Stimulated activated CD8-positive, alpha-beta memory T cell treated with anti-CD3 and anti-CD28 coated beads, Interleukin-2, amount 100 ng/mL, for 48 hours (primary cell): ENCODE measurements at places on chromosomes 12 and 14.
A peak's percentile ranks its signal among the peaks of the same experiment; 100 is the strongest.

DNA sequence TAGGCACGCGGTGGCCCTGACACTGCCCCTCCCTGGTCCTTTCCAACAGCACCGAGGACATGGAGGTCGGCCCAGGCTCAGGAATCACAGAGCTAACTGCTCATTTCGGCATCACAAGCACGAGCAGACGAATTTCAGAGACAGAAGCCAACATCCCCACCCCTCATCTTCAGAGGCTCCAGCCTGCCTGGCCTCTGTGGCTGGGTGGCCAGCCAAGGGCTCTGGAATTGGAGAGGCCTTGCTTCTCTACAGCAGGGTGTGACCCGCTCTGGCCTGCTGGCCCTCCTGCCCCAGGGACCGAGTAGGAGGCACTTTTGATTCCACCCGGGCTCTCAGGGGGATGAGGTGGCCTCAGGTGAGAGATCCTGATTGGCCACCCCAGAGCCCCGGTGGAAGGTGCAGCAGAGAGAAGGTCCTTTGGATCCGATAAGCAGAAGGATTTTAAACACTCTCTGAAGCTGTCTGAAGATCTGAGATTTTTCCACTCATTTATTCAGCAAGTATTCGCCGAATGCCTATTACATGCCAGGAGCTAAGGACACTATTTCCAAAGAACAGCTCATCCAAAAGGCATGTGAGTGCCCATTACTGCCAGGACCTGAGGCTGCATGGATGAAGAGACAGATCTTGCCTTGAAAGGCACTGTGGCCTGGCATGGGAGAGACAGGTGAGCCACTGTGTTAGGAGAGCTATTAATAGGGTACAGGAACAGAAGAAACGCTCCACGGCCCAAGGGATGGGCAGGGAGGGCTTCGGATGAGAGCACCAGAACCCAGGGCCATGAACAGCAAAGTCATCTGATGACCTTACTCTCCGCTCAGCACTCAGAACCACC lies 10.2 kb downstream of the BAG5 start:
- no peak for DNase-seq

GRCh38 chr12:19539836-19540235 lies 100.5 kb downstream of the AEBP2 start:
- no peak for DNase-seq

- no peak for DNase-seq
Measured at GRCh38 chr12:53235742-53236442, 3.9 kb upstream of the RARG start.

DNA sequence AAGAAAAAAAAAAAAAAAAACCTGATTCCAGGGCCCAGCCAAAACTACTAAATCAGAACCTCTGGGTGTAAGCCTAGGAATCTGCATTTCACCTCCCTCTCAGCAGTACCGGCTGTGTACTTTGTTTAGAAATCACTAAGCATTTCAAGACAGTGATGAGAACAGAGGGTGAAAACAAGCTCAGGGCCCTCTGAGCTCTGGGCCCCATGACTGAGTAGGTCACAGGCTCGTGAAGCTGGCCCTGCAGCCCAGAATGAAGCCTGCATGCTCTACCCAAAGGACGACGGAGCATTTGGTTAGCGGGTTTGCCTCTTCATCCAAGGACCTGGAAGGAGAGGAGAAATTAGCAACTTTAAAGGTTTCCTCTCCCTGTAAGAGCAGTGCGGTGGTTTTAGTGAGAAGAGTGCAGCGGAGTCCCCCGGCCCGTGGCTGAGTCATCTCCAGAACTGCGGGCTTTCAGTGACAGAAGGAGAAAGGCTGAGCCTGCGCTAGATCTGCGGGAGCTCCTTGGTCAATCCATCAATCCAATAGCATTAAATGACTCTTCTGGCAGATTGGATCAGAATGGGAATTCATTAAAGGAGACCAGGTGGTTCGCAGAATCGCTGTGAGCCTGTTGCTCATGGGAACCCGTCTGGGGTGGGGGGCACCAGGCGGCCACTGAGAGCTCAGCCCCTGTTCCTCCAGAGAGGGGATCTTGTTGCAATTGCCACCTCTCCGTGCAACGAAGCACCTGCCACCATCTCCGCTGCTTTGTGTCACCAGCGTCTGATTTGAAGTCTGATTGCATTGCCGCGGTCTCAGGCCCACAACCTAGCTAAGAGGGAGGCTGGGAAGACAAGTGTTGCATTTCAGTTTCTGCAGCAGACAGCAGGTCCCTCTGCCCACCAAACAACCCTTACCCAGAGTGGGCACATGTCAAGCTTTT lies 7.3 kb downstream of the IL31 start:
- peak; percentile 30 for DNase-seq

GRCh38 chr12:79455286-79455685 lies 235.5 kb downstream of the PAWR start:
- no peak for DNase-seq

GRCh38 chr14:102891111-102891510 lies 31.4 kb upstream of the AMN start:
- DNase-seq = no peak

GRCh38 chr14:77961847-77962580 lies 162.1 kb downstream of the ADCK1 start:
- no peak for DNase-seq
